ENCODE measurements at places on chromosomes 3 and 15. TPM values are rescaled to one million over a fixed set of nuclear protein-coding genes. Genes with fewer than 3 reads are reported as not detected.

The PAK6 gene
- total RNA-seq: 0.16 TPM

The EIF5A2 gene
- 9.9 TPM for total RNA-seq

The MORC1 gene
- not detected for total RNA-seq

The DPPA2 gene
- total RNA-seq: not detected

The GPR156 gene
- 0.49 TPM for total RNA-seq

The NANOGP8 gene
- not detected for total RNA-seq

The SCG5 gene
- total RNA-seq: 2.6 TPM

The ZPLD1 gene
- total RNA-seq: not detected

The CCR3 gene
- not detected for total RNA-seq

The NOP10 gene
- total RNA-seq: 227 TPM

The EPHB1 gene
- 0.16 TPM for total RNA-seq

The ABI3BP gene
- 8.7 TPM for total RNA-seq

The CYP11A1 gene
- 1.9 TPM for total RNA-seq

The PLS1 gene
- total RNA-seq: 0.16 TPM

The CELSR3 gene
- total RNA-seq: 2.5 TPM

The FSIP1 gene
- 0.97 TPM for total RNA-seq

The ACTC1 gene
- not detected for total RNA-seq

The MELTF gene
- 60.3 TPM for total RNA-seq

The TEX9 gene
- total RNA-seq: 0.16 TPM

The UNC13C gene
- total RNA-seq: not detected

The KCNAB1 gene
- not detected for total RNA-seq
